ENCODE measurements at places on chromosomes 1 and 21.

GRCh38 chr1:219189021-219189824, 15.5 kb downstream of the LYPLAL1 start:
- DNase-seq = no peak

- DNase-seq = no peak
Observed at GRCh38 chr1:18541046-18541795, 60.5 kb downstream of the KLHDC7A start.

DNA sequence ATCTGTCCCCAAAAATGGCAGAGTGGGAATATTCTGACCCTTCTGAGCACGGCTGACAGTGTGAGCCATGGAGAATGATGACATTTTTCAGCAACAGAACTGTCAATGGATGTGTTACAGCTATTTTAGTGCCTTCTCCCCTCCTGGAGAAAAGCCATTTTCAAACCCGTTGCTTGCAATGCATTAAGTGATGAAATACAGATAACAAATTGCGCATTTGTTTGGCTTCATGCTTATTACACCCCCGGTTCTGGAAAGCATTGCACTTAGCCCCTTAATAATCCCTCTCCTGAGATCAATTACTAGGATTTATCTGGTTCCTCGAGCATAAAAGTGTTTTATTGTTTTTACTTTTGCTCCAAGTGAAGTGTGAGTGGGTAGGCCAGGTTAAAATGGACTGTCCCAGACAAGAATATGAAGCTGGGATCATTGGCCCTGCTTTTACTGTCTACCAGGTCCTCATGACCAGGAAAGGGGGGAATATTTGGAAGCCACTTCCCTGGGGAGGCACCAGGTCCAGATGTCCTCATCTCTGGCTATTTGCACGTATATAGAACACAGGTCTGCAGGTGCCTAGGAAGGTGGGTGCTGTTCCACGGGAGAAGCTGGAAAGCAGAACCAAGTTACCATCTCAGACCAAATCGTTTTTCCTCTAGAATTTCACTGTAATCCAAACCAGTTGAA, 37.5 kb upstream of the HHAT start:
- DNase-seq = no peak

DNA sequence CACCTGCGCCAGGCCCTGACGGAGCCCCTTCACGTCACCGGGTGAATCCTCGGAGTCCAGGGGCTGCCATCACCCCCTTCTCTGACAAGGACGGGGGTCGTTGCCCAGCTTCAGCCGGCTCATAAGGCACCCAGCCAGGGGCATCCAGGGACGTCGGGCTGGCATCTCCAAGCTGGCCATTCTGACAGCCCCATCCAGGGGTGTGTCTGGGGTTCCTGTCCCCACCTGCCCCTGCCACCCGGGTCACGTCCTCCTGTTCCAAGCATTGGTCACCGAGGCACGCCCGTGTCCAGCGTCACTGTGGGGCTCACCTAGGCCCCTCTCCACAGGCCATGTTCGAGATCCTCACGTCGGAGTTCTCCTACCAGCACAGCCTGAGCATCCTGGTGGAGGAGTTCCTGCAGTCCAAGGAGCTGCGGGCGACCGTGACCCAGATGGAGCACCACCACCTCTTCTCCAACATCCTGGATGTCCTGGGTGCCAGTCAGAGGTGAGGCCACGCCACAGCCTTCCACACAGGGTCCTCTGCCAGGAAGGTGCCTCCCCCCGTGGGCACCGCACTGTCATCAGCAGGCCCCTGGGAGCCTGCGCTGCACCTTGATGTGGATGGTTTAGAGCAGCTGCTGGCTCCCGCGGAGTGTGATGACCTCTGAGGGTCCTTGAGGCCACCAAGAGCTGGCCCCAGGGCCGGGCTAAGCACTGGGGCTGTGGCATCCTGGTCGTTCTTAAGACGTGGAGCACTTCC, 14.8 kb downstream of the ARHGEF16 start:
- DNase-seq = no peak

- no peak for DNase-seq
Observed at GRCh38 chr1:51629918-51630317, 13.0 kb downstream of the OSBPL9 start.

DNA sequence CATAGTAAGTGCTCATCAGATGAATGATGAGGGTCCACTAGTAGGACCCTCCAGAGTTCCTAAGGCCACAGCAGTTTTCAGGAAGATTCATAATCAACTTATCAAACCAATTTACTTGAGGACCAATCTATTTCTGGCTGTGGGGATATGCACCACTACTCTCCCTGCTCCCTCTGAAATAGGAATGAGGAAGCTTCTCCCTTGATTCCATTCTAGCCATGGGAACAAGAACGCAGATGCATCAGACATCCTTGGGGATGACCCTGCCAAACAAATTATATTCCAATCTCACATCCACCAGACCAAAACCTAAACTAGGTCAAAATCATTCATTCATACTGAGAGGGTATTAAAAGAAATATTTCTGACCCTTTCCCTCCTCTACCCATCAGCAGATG, 31.5 kb downstream of the JAK1 start:
- no peak for DNase-seq

- DNase-seq = peak; percentile 67
Observed at GRCh38 chr1:197915862-197916499, 1.2 kb upstream of the LHX9 start.

- no peak for DNase-seq
Observed at GRCh38 chr1:33908324-33908956, 44.6 kb downstream of the HMGB4 start.

DNA sequence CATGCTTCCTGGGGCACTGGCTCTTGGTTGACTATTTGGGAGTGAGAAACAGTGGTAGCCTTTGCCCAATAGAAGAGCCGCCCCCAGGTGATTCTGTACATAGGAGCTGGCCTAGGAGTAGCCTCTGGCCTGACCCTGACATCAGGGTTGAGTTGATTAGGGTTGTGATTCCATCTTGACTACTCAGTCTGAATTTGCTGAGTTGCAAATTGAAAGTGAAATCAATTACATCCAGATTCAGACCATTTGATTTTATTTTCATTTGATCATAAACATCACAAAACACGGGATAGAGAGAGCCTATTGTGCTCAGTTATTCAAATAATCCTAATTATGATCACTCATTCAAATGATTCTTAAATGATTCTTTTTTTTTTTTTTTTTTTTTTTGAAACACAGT, 253.2 kb downstream of the KIF26B start:
- DNase-seq = no peak

DNA sequence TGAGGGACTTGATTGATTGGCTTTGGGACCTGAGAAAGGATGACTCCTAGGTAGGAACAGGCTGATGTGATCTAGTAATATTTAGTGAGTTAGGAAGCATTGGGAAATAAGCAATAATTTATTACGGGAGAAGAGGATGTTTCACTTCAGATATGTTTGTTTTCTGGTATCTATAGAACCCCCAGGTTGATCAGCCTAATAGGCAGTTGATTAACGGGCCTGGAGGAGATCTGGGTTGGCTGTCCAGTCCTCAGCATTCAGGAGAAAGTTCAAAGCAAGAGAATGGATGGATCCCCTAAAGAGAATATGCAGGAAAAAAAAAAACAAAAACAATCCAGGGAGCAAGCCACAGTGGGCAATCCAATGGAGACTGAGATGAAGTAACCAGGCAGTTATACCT, 48.2 kb upstream of the AKT3 start:
- no peak for DNase-seq

GRCh38 chr1:26788836-26789611, 1.3 kb downstream of the PIGV start:
- peak; percentile 76 for DNase-seq

GRCh38 chr1:25664357-25665199, 48.0 kb downstream of the MAN1C1 start:
- DNase-seq = no peak

- DNase-seq = no peak
Observed at GRCh38 chr1:246417813-246418564, 89.1 kb downstream of the SMYD3 start.

- DNase-seq = peak; percentile 12
Observed at GRCh38 chr21:25862596-25862995, 127.8 kb downstream of the GABPA start.

DNA sequence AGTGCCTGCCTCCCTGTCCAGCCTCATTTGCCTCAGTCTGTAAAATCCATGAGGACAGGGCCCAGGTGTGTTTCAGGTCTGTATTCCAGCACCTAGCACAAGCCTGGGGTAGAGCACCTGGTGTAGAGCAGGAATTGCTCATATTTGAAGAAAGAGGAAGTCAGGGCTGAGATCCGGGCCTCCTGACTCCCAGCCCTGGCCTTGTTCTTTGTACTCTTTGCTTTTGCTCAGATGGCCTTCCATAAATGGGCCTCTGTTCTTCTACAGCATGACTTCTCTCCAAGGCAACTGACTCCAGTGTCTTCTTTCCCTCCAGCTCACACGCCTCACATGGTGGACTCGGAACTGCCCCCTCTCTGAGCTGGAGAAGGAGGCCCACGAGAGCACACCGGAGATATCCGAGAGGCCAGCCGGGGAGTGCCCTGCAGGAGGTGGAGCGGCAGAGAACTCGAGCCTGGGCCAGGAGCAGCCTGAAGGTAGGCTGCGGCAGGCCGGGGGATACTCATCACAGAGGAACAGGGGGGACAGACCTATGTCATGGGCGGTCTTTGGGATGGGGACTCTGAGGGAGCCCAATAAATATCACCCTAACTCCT, 19.7 kb downstream of the SLC5A9 start:
- DNase-seq = peak; percentile 22

DNA sequence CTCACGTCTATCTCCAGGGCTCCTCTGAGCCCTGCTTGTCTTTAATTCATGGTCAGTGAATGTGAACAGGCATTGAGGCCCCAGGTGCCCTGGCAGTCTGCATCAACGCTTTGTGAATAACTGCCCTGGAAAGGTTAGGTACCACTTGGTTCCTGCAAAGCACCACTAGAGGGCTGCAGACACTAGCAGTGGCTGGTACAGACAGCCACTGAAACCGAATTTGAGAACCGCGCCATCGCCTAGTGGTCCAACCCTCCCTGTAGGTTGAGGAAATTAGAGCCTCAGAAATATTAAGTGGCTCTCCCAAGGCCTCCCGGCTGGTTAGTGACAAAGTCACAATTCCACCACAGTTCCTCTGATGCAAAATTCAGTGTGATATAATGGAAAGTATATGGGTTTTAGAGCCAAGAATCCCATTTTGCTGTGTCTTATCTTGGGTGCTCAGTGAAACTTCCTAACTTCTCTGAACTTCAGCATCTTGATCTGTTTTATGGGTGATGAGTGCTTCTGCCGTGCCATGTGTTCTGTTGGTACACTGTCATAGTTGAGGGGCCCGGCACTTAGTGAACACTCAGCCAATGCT, 46.2 kb upstream of the BCL9 start:
- DNase-seq = peak; percentile 55

- no peak for DNase-seq
Observed at GRCh38 chr1:19262047-19262446, 10.4 kb downstream of the MRTO4 start.
